ENCODE measurements at places on chromosomes 4 and X. TPM values are rescaled to one million over a fixed set of nuclear protein-coding genes. Genes with fewer than 3 reads are reported as not detected.

Gene GABRQ
- not detected for polyA plus RNA-seq

DNA sequence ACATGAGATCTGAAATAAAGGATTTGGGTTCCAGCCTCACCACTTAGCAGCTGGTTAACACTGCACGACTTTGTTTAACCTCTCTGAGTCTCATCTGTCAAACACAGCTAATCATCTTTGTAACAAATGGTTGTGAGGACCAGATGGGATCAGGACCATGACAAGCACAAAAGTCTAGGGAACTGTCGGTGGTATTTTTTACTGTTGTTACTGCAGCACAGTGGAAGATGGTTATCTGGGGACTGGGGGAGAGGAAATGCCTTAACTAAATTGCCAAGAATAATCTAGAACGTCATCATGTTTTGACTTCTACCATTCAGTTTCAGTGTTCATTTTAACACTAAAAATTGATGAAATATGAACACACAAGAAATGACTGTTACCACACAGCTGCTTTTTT is 99.5 kb downstream of the ADGRA3 start:
- no peak for DNase-seq

Gene DCAF12L2
- not detected for polyA plus RNA-seq

DNA sequence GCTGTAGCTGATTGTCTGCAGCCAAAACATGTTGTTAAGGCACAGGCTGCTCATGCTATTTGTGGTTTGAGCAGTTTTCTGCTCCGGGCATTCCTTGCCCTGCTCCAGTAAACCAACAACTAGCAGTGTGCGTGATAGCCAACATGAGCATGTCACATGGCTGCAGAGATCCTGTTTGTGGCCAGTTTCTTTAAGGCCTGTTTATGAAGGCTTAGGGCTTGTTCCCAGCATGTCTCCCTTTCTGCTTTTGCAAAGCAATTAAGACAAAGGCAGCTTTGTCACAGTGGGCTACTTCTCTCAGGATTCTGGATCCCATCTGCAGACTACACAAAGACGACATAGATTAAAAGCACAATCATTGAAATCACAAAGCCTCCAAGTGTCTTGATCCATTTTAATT is 160.5 kb downstream of the ZNF518B start:
- no peak for DNase-seq

GRCh38 chr4:107408968-107409367 is 311.1 kb downstream of the PAPSS1 start:
- no peak for DNase-seq

- DNase-seq, result no peak
These were observed 3.2 kb downstream of the TKTL2 start for GRCh38 chr4:163470391-163470790.

DNA sequence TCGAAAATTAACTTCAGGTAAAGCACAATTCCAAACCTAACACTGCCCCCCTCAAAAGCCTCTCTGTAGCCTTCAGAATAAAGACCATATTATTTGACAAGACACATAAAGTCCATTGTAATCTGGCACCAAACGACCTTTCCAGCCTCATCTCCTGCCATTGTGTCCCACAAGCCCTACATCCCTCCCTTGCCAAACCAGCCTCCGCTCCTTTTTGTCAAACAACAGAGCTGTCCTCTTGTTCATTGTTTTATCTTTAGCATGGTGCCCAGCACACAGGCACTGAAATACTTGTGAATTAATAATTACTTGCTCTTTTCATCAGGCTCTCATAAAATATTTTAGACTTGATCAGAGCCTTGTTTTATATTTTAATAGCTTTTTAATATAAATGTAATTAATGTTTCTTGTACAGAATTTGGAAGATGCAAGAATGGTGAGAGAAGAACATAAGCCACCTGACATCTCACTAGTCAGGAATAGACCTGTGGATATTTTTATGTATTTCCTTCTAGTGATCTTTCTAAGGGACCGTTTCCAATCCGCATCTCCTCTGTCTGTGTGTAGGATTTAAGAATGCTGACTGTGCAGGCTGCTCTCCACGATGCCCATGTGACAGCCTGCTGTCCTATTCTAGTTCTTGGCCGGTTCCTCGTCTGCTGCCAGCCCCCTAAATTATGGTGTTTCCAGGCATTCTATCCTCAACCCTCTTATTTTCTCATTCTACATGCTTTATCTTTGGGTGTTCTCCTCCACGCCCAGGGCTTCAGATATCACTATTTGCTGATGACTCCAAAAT is 3.0 kb upstream of the IRF2 start:
- no peak for DNase-seq

Gene JAKMIP1
- 0.08 TPM for polyA plus RNA-seq

Gene CCDC110
- not detected for polyA plus RNA-seq

GRCh38 chrX:76279007-76279406 is 106.1 kb downstream of the PBDC1 start:
- no peak for DNase-seq

Gene HERC6
- polyA plus RNA-seq, result 2.6 TPM

- no peak for DNase-seq
These were observed 2.8 kb downstream of the MXD4 start for GRCh38 chr4:2259036-2259540.

Gene ARSJ
- not detected for polyA plus RNA-seq

Gene SRPX2
- polyA plus RNA-seq, result not detected

DNA sequence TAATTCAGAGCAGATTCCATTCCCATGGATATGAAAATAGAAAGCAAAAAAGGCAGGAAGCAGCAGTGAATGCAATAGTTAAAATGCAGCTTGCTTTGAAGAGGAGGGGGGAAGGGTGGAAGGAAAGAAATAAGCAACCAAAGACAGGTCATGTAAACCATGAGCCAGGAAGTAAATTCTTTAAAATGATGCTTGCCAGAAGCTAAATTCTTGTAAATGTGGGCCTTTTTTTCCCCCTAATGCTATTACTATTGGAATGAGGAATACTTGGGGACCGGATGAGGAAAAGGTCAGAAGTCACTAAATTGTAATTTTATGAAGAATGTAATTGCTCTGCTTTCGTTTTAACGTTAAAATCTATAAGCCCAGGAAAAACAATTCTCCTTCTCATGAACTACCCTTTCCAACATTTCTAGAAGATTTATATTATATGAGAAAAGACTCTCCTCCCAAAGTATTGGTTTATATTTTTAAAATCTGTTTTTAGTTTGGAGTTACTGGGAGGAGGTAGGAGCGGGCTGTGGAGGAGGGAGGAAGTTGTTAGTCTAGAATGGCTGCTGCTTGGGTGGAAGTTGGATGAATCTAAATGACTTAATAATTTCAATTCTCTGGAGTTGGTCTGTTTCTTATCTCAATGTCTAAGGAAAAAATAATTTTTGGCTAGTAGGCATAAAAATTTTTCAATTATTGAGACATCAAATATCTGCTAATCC is 77.6 kb upstream of the PCDH18 start:
- DNase-seq, result no peak

Gene SPRY1
- polyA plus RNA-seq, result 2.0 TPM

Gene SFRP2
- polyA plus RNA-seq, result not detected

DNA sequence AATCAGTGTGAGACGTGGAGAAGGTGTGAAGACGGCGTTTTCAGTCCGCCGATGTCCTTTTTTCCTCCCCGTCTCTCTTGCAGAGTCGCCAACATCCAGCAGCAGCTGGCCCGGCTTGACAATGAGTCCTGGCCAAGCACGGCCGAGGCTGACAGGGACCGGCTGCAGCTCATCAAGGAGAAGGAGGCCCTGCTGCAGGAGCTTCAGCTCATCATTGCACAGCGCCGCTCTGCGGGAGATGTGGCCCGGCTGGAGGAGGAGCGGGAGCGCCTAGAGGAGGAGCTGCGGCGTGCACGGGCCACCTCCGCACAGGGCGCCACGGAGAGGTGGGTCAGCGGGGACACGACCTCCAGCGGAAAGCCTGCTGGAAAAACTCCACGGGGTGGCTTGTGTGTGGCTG is 47.1 kb upstream of the CLCN4 start:
- no peak for DNase-seq

Gene S100G
- not detected for polyA plus RNA-seq

DNA sequence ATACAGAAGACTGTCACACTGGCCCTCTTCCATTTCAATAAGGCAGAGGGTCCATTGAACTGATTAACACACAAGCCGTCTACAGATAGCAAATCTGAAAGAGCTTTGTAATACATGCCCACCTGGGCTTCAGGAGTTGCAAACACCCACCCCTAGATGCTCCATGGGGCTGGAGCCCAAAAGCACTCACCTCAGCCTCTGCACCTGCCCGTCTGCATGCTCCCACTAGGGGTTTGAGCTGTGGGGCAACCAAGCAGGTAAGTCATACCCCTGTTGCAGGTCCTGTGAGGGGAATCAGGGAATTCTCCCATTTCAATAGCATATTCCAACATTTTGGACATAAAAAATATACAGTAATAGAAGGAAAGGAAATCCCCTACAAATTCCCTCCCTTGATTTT is 243.0 kb upstream of the KCNIP4 start:
- DNase-seq, result no peak

Gene F11
- polyA plus RNA-seq, result not detected

DNA sequence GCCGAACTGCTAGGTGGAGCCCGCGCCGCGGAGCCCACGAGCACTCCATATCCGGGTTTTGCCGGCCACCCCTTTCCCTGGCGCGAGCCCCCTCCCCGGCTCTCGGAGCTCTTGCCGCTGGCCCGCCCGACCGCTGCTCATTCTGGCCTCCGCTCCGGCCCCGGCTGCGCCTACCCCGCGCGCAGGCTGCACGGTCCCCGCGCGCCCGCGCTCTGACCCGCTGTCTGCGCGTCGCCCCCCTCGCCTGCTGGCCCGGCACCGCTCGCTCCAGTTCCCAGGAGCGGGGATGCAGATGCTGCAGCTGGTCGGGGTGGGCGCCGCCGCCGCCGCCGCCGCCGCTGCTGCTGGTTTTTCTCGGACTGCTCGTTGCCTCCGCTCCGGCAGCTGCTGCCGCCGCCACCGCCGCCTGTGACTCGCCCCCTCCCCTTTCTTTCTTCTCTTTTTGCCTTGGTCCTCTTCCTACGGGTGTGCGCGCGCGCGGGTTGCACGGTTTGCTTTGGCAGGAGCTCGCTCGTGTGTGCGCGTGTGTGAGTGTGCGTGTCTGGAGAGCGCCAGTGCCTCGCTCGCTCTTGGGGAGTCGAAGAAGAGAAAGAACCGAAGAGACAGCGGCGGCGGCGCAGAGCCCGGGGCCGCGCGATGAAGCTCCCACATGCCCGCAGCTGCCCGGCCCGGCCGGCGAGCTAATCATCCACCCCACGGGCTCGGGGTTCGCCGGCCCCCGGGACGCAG is at the start of gene ADGRL3:
ADGRL3 (plus strand) TSS at position 140 of the 729 bp plus-strand sequence.
- DNase-seq, result no peak

DNA sequence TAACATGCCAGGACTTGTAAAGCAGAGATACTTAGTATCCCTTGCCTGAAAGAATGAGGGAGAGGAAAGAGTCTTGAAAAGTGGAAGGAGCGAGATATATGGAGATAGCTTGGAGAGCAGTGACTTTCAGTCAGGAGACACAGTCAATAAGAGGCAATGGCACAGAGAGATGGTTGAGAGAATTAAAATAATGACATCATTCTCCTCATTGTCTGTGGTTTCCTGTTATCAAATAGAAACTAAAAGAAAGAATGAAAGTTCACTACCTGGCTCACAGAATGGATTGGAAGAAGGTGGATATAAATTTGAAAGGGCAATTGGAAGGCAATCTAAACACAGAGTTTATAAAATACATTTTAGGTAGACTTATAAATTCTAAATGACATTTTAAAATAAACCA is 760.2 kb upstream of the AADAT start:
- no peak for DNase-seq

- no peak for DNase-seq
These were observed 104.3 kb downstream of the RTL9 start for GRCh38 chrX:110462957-110463356.

DNA sequence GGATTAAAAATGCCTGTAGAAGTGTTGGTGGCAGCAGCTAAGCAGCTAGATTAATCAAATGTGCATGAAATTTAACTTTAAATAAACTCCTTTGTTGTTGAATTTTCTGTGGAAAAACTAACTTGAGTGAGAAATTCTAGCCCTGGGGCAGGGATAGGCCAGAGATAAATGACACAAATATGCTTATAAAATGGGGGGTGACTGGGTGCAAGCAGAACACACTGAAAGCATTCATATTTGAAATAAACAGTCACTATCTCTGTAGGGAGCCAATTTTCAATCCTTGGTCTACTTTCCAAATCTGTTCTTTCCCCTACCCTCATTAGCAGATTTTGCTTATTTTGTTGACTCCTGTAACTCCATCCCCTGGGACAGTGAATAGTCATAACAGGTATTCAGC is 47.9 kb downstream of the RBPJ start:
- no peak for DNase-seq

DNA sequence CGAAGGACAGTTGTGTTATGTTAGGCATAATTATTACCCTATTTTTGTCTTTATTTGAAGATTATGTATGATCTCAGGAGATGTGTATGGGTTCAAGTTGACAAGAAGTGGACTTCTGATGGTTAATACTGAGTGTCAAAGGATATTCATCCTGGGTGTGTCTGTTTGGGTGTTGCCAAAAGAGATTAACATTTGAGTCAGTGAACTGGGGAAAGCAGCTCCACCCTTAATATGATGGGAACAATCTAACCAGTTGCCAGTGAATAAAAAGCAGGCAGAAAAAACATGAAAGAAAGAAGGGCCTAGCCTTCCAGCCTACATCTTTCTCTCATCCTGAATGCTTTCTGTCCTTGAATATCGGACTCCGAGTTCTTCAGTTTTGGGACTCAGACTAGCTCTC is 332.6 kb downstream of the DTHD1 start:
- DNase-seq, result no peak

DNA sequence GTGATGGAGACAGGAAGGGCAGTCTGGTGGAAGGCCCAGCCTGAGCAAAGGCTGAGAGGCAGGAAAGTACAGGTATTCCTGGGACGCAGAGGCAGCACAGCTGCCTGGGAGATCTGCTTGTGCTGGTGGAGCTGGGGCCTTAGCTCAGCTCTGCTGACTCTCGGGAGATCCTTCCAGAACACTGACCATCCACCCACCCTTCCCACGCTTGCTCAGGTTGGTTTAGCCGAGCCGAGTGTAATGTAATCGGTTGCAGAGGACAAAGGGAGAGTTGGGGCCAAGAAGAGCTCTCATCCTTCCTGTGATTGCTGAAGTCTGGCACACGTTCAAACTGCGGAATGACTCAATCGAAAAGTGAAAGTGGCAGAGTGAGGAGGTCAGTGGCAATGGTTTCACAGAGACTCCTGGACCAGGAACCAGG is 43.1 kb upstream of the GPR78 start:
- DNase-seq, result no peak

DNA sequence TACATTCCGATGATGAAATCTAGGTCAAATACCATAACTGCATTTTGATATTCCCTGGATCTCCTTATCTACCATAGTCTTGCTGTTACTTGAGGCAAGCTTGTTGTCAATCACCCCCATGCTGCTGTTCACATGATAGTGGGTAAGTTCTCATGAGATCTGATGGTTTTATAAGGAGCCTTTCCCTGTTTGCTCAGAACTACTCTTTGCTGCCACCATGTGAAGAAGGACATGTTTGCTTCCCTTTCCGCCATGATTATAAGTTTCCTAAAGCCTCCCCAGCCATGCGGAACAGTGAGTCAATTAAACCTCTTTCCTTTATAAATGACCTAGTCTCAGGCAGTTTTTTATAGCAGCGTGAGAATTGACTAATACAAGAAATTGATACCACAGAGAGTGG is 432.0 kb downstream of the GLUD2 start:
- DNase-seq, result no peak
